ENCODE measurements at places on chromosomes 6 and 20.

DNA sequence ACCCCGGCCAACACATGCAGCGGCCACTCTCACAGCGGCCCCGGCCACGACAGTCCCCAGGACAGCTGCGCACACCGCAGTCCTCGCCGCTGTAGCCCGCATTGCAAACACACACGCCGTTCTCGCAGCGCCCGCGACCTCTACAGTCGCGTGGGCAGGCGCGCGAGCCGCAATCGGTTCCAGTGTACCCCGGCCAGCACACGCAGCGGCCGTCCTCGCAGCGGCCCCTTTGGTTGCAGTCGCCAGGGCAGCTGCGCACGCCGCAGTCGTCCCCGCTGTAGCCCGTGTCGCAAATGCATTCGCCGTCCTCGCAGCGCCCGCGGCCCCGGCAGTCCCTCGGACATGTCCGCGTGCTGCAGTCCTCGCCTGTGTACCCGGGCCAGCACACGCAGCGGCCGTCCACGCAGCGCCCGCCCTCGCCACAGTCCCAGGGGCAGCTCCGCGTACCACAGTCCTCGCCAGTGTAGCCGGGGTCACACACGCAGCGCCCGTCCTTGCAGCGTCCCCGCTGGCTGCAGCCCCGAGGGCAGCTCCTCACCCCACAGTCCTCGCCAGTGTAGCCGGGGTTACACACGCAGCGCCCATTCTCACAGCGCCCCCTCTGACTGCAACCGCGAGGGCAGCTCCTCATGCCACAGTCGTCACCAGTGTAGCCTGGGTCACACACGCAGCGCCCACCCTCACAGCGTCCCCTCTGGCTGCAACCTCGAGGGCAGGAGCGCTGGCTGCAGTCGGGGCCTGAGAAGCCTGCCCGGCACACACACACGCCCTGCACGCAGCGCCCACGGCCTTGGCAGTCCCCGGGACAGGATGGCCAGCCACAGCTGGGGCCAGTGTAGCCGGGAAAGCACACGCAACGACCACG, 12.5 kb downstream of the TNXB start:
- no peak for DNase-seq

DNA sequence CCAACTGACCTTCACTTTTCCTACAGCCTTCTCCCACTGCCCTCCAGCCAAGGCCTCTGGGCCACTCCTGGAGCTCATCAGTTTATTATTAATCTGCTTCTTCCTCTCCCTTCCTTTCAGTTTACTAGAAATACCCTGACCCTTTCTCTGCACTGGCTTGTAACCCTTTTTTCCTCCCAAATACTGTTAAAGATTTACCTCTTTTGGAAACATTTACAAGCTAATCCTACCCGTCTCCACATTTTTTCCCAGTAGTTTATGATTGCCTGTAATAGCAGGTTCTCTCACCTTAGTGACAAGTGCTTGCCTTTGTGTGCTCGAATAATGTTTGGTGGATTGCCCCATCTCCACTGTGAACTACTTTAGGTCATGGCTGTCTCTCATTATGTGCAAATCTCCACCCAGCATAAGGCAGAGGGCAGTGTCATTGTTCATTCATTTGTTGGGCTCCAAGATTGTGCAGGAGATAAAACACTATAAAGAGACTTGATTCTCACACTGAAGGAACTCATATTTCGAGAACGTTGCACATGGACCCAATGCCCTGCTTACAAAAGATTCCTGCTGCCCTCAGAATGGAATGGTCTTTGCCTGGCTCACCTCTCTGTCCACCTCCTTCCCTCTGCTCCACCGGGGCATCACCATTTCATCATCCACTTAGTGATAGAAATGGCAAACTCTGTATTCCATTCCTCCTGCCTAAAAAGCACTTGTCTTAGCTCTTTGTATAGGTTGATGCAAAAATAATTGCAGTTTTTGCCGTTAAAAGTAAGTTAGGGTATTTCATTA, 491.1 kb downstream of the UTRN start:
- DNase-seq: no peak

GRCh38 chr6:129073691-129074395, 190.9 kb downstream of the LAMA2 start:
- DNase-seq: no peak

DNA sequence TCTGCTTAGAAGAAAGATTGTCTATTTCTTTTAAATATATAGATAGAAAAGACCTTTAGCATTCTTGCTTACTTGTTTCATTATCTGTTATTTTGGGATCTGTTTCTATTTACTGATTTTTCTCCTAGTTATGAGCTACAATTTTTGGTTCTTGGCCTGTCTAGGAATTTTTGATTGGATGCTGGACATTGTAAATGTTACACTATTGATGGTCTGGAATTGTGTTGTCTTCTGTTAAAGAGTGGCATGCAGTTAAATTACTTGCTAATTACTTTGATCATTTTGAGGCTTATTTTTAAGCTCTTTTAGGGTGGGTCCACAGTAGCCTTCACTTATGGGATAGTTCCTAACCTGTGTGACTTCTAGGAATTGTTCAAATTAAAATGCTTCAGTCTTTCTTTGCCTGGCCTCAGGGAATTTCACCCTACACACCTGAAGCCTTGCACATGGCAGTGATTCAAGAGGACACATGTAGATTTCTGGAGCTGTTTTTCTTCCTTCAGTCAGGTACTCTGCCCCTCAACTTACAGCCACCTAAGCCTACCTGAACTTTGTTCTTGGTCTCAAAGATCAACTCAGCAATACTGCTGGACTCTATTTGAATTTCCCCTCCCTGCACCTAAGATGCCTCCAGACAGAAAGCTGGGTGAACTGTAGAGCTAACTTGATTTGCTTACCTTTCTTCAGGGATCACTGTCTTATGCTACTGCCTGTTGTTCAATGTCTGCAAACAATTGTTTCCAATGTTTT, 66.2 kb upstream of the NNAT start:
- no peak for DNase-seq

DNA sequence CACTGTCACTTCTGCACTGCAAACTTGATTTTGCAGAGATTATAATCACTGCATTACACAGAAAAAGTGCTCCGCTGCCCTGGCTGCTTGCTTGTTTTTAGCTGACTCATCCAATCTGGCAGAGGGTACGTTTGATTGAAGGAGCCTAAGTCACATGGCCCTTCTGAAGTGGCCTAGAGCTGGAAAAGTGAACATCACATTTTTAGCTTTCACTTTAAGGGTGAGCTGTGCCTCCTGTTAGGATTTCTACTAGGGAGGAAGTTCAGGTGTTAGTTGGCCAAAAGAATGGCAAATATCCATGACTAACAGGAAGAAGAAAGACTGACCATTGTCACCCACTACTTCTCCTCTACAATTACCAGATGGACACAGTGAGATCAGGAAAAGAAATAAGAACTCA, 889.1 kb upstream of the MAP3K7 start:
- DNase-seq: no peak

GRCh38 chr20:11018668-11019170, 344.9 kb upstream of the JAG1 start:
- no peak for DNase-seq

DNA sequence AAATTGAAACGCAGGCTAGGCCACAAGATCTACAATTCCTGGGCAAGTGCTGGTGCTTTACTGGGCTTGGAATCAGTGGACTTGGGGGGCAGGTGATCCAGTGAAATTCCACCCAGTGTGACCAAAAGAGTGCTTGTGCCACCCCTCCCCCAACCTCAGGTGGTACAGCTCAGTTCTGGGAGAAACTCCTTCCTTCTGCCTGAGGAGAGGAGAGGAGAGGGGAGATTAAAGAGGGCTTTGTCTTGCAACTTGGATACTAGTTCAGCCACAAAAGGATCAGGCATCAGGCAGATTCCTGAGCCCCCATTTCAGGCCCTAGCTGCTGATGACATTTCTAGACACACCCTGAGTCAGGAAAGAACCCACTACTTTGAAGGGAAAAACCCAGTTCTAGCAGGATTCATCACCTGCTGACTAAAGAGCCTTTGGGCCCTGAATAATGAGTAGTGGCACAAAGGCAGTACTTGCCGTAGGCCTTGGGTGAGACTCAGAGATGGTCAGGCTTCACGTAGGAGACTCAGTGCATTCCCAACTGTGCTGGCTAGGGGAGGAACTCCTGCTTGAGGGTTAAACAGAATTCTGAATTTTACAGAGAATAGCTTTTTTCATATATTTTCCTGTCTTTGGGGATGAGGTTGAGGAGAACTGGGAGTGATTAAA, 446.7 kb downstream of the BMP2 start:
- no peak for DNase-seq

GRCh38 chr20:4813076-4813862, 91.6 kb downstream of the PRND start:
- peak; percentile 28 for DNase-seq

DNA sequence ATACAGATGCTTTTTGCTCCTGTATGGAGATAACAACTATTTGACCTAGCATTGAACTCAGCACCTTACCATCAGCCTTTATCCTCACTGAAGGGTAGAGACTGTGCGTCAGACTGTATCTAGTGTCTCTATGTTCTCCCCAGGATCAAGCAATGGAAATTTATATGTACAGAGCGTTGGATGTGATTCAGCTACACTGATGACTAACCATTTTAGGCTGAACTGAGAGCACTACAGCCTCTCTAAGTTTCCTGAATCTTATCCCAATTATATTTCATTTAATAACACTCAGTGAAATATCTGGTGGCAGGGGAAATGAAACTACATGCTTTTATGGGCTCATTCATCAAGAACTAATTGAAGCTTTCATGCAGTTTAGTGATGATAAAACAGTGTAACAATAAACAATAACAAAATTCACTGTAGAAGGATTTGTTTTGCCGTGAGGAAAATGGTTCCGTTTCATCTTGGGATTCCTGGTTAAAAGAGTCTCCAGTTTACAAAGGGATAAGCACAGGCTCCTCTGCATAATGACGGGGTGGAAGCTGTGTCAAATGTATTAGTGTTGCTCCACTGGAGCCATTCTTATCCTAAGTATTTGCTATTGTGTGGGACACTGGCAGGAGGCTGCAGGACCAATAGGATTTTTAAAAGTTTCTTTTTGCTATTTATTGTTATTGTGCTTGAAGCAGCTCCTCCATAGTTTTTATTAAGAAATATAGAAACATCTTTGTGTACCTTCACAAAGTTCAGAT, 567.6 kb upstream of the MMS22L start:
- DNase-seq: no peak

DNA sequence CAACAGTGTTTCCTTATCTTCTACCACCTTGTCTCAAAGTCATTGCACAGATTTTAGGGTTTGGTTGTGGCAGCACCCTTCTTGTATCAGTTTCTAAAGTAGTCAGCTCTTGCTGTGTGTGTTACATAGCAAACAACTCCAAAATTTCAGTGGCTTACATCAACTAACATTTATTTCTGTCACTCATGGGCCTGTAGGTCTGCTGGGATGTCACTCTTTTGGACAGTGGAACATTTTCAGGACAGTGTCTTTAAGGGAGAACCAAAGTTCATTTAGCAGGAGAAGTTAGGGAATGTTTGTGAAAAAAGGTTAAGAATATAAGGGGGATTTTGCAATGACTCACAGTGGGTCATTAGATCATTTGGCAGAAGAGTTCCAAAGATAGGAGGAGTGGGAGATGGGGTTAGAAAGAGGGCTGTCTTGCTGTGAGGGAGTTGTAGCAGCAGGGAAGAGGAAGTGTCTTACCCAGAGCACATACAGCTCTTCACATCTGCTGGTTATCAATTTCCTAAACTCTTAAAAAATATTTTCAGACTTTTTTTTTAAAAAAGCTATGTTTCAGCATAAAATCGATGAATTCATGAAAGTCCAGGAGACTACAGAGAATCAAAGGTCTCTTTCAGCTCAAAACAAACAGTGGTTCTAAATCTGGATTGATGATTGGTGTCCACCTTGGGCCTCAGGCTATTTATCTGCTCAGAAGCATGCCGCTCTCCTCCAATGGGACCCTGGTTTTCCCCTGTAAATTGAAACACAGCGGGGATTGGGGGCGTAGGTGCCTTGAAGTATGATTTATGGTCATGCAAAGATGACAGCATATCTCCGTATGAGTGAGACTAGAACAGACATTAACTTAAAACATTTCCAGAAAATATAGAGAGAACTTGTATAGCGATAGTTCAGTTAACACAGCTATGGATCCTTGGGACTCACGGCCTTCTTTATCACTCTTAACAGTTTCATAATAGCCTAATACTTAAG, 117.3 kb downstream of the B3GAT2 start:
- no peak for DNase-seq

DNA sequence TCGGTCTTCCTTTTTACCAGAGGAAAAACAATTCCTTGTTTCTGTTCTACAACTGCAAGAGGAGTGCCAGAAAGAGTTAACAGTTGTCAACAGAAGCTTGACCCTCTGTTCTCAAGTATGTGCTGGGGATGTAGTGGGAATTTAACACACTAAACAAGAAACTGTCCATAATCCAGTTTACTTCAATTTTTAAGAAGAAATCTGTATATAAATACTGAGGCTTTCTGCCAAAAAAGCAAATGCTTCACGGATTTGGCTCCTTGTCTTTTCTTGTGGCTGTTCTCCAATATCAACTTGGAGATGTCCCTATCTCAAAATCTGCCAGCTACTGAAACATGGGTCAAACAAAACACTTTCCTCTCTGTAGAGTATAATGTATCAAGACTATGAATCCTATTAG, 26.8 kb downstream of the REV3L start:
- DNase-seq: no peak

DNA sequence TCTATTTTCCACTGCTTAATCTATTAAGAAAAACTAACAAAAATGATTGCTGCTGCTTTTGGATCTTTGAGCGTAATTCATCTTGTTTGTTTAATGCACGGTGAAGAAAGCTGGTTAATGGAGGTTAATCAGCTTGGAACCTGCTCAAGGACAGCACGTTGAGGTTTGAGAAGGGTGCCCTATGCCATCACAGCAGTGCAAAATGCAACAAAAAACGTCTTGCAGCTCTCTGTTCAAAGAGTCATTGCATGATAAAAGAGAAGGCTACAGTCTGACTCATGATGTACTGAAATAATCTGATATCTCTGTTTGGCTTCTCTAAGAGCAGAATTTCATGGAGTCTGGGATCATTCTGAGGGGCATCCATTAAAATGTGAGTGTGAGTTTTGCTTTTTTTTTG, 80.6 kb upstream of the PREP start:
- DNase-seq: no peak

DNA sequence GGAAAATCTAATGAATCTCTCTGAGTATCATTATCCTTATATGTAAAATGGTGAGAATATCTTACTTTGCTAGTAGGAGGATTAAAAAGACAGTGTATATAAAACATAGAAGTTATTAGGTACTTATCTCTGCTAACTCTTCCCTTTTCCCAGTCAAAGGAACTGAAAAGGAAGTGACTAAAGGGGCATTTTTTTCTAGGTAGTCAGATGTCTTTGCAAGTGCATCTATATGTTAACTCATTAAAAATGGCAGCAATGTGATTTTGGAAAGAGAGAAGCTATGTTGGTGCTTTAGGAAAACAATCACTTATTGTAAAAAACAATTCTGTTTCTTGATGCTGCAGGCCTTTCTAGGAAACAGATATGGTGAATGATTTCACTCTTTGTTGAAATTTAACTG, 180.9 kb downstream of the SAMD5 start:
- no peak for DNase-seq

- DNase-seq: no peak
These were observed 120.0 kb upstream of the JAG1 start for GRCh38 chr20:10793766-10794165.

GRCh38 chr20:8413691-8414090, 281.6 kb downstream of the PLCB1 start:
- no peak for DNase-seq
